Stimulated activated CD4-positive, alpha-beta T cell treated with anti-CD3 and anti-CD28 coated beads, Interleukin-1b, Interleukin-23, amount 100 ng/mL, for 1 hour (primary cell): ENCODE measurements at places on chromosomes 3 and 15.

- peak; percentile 77 for DNase-seq
Observed at GRCh38 chr3:183285828-183286457, 32.9 kb downstream of the B3GNT5 start.

- DNase-seq: no peak
Observed at GRCh38 chr15:31062310-31062847, 39.1 kb downstream of the TRPM1 start.

- DNase-seq: no peak
Observed at GRCh38 chr3:172707030-172707429, 3.8 kb downstream of the NCEH1 start.

GRCh38 chr15:88894819-88895767 lies at the start of gene HAPLN3:
Gene HAPLN3, minus strand, starts transcription at chr15:88895544. Its CDS starts 8,246 bp downstream, at chr15:88887298.
- no peak for DNase-seq

DNA sequence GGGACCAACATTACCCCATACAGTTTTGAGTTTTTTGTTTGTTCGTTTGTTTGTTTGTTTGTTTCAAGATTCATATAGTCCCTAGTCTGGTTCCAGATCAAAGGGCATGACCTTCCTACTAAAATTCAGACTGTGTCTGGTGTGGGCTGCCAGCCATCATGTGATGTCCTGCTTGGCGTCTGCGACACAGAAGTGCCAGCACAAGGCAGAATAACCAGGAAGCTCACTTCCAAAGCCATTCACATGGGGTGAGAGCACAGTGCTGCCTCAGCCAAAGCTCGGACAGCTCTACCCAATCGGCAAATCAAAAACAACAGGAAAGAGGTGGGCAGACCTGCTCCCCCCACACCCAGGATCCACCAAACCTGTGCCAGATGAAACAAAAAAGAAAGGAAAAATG lies 142.6 kb upstream of the THBS1 start:
- no peak for DNase-seq

GRCh38 chr15:44584162-44584749 lies 47.3 kb downstream of the EIF3J start:
- peak; percentile 25 for DNase-seq

DNA sequence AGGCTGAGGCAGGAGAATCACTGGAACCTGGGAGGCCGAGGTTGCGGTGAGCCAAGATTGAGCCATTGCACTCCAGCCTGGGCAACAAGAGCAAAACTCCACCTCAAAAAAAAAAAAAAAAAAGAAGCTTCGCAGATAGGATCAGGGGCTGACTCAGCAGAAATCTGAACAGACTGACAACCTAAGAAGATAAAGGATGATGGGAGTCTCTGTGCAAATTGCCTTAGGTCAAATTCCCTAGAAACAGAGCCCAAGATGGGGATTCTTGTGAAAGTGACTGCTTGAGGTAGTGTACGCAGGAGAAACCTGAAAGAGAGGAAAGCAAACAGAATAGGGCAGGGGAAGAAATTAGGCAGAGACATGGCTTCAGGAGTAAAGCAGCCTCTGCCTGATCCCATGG lies 160.8 kb upstream of the LRIG1 start:
- DNase-seq: no peak

DNA sequence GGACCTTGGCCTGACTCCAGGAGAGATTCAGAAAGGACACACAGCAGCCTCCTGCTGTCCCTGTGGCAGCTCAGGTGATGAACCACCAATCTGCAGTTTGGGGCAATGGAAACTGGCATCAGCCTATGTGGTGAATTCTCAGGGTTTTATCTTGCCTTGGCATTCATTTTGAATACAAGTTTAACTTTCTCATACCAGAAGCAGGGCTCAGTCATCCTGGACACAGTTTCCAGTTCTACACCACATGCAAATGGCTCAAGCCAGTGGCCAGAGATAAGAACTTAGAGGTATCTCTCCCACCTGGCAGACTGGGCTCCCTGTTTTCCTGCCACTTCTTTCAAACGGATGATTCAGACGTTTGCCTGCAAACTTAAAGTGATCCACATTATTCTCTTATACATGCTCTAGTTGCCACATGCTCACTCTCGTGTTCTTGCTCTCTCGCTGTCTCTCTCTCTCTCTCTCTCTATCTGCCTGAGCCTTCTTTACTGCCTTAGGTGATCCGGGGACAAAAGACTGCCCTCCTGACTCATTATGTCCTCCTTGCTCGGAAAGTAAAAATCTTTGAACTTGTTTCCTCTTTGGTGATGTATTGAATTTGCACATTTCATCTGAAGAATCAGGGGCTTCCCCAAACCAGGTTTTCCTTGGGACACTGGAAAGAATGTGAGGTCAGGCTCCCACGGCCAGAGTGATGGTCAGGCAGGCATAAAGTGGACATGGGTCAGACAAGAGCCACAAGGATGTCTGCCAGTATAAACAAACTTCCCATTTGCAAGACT lies 99.6 kb upstream of the STT3B start:
- DNase-seq: no peak

- DNase-seq: no peak
Observed at GRCh38 chr3:107188262-107188661, 189.0 kb upstream of the CCDC54 start.

DNA sequence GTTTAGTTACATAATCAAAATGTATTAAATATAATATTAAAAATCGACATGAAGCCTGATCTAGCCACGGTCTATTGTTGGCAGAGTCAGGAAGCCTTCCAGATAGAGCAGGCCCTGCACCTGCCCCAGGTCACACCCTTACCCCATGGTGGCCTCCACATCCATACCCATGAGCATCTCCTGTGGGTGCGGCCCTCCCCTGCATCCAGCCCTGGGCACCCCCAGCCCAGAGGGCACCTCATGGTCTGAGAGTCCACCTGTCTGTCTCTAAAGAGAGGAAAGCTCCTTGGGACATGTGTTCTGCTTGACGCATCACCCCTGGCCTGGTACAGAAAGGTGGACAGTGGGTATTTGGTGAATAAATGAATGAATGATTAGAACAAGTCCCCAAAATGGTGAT lies 37.2 kb upstream of the CSPG4 start:
- no peak for DNase-seq

- no peak for DNase-seq
Observed at GRCh38 chr15:78047761-78048627, 29.5 kb downstream of the TBC1D2B start.

- no peak for DNase-seq
Observed at GRCh38 chr3:96319166-96319565, 495.2 kb upstream of the EPHA6 start.

DNA sequence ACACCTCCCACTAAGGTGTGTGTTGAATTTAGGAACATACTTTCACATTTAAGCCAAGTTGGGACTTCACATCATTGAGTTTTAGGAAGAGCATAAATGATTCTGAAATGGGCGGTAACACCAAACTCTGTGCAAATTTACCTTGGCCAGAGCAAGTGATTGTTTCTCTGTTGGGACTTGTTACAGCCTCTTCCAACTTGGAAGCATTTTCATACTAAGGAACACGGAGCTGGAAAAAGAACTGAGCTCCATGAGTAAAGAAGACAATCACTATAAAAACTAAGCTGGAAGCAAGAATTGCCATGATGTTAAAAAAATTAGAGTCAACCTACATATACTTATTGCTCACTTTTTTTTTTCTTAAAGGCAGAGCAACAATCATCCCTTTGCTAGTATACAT lies 371.3 kb downstream of the ERC2 start:
- DNase-seq: no peak

GRCh38 chr3:15820911-15821310 lies 23.1 kb upstream of the ANKRD28 start:
- DNase-seq: no peak

DNA sequence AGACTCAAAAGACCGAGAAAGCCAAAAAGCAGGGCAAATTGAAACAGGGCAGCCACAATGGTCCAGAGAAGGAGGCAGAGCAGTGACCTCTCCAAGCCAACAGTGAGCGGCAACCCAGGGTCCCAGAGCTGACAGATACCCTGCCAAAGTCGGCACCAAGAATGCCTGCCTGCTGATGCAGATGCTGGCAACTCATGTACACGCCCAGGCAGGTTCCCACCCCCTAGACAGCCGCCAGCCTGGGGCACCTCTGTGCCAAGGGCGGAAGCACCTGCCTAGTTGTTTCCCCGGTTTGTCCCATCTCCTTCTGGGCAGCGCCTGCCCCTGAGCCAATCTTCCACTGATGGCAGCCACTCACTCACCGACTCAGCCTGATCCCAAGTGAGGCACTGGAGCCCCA lies 22.1 kb downstream of the KLHL25 start:
- DNase-seq: no peak

DNA sequence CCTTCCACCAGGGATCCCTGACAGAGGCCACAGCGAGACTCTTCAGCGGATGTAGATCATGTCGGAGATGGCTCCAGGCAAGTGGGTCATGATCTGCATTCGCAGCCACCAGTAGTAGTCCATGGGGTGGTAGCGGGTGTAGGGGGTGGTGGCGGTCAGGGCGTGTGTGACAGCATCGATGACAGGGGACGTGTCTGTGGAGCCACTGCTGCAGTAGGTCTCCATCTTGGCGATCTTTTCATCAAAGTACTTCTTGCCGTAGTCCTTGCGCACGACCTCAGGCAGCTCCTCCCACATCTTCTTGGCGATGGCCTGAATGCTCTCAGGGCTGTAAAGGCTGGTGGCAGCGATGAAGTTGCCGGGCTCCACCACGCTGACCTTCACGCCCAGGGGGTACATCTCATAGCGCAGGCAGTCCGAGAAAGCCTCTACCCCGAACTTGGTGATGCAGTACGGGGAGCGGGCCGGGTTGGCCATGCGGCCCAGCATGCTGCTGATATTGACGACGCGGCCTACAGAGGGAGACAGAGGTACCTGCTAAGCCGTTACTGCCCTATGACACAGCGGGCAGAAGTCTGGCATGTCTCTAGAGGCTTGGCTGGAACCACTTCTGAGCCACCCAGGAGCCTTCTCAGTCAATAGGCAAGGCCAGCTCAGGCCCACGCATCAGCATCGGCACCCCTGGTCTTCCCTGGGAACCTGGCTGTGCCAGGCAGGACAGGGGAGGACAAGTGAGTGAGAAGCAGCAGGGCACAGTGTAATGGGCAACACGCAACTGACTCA lies 43.7 kb downstream of the BDH1 start:
- no peak for DNase-seq
